Activated T-helper 9 cell treated with anti-CD3 and anti-CD28 coated beads, Interleukin-2, amount 50 U/mL, for 16 hours (primary cell): ENCODE measurements at places on chromosomes 1 and 21.

- DNase-seq: no peak
Observed at GRCh38 chr1:147292012-147292411, 49.5 kb downstream of the CHD1L start.

DNA sequence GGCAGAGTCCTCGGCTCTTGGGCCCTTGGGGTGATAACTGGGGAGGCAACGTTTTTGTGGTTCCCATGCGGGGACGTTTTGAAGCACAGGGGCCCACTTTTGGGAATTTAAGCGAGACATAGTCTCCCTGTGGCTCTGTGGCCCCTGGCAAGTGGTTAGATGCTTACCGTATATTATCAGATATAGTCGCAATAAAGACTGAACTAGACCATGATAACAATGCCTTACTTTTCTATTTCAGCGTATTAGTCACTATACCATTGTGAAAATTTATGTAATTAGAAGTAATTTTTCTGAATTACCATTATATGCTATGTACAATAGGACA is 538 bp upstream of the RCAN1 start:
- DNase-seq: no peak

GRCh38 chr1:56922070-56922469 is 43.7 kb downstream of the C8B start:
- DNase-seq: no peak

DNA sequence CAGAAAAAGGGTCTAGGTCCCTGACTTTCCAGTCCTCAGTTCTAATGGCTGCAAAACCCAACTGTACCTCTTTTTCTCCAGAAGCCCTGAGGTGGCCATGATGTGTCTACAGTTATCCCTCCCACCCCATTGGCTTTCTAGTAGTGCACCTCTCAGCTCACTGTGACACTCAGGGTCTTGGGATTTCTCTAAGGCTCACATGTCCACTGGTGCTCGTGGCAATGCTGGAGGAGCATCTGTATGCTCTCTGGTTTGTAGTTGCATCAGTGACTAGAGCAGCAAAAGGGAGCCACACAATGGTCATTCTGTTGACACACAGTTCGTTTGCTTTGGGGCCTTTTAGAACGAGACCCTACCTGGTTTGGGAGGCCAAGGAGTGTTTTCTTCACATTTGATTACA is 81.6 kb upstream of the SYT6 start:
- no peak for DNase-seq

DNA sequence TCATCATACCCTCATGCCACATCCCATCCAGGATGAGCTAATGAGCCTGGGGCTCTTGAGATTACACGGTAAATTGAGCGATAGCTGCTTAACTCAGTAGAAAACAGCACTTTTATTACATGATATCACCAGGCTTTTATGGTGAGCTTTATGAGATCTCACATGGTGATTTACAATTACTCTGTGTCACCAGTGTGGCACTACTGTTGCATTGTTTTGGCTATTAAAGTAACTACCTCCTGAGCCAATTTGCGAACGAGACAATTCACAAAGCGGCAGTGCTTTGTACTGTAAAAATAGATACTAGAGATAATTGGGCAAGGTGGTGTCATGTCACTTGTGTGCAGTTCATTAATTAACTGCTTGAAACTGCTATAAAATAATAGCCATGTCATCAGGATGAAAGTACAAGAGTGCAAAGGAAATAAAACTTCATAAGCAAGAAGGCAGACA is 767.7 kb upstream of the ADGRL2 start:
- no peak for DNase-seq

GRCh38 chr1:180225403-180225802 is 4.7 kb upstream of the LHX4 start:
- no peak for DNase-seq

- no peak for DNase-seq
Observed at GRCh38 chr1:235775246-235775860, 91.4 kb downstream of the LYST start.

DNA sequence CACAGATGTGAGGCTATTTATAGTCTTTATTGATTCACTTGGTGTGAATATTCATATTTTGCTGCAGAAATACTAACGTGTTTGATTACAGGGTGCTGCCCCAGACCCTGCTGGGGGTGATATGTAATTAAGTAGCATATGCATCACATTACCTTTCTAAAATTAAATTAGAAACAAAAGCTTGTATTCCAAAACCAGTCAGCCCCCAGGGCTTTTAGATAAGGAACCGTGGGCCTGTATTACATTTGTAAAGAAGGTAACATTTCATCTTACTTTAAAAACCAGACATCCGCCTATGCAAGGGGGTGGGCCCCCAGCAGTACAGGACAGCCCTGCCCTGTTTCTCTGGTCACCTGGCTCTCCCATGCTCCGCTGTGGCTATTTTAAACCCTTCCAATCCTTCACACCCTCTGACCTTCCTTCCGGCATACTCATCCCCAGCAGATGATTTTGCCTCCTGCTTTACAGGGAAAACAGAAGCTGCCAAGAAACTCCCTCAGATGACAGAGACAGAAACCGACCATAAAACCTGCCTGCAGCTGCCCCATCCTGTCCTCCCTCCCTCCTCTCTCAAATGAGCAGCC is 22.0 kb upstream of the KCNC4 start:
- no peak for DNase-seq

GRCh38 chr1:221239792-221240191 is 360.5 kb downstream of the HLX start:
- DNase-seq: no peak

DNA sequence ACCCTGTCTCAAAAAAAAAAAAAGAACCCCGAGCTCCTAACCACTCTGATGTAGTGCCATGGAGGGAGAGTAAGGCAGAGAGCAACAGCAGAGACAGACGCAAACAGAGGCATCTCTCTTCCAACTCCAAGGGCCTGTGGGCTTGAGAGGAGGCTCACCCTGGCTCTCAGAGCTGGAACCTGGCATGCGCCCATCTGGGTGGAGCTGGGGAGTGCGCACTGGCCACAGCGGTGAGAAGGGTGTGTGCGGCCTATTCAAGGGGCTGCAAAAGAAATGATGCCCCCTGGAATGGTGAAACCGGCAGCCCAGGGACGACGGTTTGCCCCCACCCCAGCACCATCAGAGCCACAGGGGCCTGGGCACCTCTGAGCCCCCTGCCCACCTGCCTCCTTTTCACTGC is 17.6 kb downstream of the COL8A2 start:
- DNase-seq: no peak

- no peak for DNase-seq
Observed at GRCh38 chr1:46484783-46485490, 4.7 kb upstream of the DMBX1 start.

DNA sequence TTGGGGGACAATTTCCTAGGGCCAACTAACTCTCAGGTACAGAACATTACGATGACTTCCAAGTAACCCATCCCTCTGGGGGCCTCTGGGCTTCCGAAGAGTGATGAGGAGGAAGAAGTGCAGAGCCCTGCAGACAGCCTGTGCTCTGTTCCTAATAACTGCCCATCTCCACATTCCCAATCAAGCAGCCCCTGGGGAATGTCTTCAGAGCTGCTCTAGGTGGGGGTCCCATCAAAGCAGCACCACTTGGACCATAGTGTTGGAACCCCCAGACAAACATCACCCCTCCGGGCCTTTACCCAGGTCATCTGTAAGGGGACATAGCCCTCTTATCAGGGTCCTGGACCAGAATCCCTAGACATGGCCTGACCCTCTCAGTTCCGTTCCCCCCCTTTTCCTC is 357.3 kb downstream of the NPHP4 start:
- DNase-seq: no peak

DNA sequence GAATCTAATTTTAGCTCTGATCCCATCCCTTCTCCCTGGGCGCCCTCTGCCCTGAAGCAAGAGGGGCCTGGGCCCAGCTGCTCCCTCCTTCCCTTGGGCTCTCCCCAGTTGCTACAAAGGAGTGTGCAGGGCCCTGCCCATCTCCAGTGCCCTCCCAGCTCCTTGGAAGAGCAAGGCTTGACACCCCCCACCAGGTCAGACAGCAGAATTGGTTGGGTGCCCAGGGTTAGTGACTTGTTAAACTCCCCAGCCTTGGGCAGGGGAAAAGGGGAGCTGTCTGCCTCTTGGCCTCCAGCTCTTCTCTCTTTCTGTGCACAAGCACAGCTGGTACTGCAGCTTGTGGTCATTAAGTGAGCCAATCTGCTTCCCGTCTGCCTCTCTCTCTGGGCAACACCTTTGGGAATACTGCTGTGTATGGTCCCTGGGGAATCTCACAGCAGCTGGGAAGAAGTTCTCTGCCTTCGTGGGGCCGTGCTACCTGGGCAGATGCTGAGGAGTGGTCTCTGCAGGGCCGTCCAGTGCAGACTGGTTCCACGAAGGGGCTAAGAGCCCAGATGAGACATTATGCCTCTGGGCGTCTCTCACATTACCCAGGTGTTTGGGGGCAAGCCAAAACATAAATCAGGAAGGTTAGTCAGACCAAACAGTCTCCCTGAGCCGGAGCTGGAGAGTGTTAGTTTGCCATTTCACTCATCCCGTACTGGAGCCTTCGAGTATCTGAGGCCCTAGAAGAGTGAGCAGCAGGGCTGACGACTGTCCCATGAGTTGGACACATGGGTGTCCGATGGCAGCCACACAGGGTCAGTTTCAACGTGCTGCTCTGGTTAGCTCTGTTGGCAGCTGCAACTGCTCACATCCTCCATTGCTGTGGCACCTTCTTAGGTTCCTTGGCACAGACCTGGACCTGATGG is 37.3 kb downstream of the TMEM53 start:
- no peak for DNase-seq

DNA sequence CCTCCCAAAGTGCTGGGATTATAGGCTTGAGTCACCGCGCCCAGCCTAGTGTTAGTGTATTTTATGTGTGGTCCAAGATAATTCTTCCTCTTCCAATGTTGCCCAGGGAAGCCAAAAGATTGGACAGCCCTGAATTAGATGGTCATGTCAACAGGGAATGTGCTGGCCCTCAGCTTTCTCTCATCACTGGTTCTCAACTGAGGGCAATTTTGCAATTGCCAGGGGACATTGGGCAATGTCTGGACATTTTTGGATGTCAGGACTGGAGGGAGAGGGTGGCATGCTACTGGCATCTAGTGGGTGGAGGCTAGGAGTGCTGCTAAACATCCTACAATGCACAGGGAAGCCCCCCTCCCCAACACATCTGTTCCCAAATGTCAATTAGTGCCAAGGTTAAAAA is 95.0 kb downstream of the LAMC2 start:
- no peak for DNase-seq

DNA sequence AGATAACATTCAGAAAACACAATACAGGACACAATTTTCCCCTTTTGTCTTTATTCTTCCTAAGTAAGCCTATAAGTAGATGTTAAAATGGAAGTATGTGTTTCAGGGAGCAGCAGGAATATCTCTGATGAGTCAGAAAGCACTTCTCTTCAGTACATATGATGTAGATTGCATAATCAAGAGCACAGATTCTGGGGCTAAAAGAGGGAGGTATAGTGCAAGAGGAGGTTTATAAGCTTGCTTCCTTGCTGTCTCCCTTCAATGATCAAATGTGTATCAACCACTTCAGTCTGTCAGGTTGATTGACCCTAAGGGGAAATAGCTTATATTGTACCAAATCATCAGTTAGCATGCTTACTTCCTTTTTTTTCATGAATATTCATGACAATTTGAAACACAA is 822.8 kb downstream of the BRINP3 start:
- DNase-seq: no peak

GRCh38 chr1:25476186-25477097 is 45.7 kb downstream of the MACO1 start:
- DNase-seq: no peak

DNA sequence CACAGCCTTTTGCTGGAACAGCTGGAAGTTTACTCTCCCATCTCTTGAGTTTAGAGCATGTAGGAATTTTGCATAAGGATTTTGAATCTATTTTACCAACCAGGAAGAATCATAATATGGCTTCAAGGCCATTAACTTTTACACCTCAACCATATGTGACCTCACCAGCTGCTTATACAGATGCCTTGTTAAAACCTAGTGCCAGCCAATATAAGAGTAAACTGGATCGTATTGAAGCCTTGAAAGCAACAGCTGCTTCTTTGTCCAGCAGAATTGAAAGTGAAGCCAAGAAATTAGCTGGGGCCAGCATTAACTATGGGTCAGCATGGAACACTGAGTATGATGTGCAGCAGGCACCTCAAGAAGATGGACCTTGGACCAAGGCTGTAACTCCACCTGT is 65.4 kb downstream of the CEP350 start:
- DNase-seq: no peak

GRCh38 chr1:77271852-77272580 is 9.8 kb upstream of the AK5 start:
- DNase-seq: no peak

- no peak for DNase-seq
Observed at GRCh38 chr21:39847877-39848276, 19.4 kb upstream of the PCP4 start.

GRCh38 chr1:31515056-31515775 is 61.1 kb upstream of the TINAGL1 start:
- no peak for DNase-seq

DNA sequence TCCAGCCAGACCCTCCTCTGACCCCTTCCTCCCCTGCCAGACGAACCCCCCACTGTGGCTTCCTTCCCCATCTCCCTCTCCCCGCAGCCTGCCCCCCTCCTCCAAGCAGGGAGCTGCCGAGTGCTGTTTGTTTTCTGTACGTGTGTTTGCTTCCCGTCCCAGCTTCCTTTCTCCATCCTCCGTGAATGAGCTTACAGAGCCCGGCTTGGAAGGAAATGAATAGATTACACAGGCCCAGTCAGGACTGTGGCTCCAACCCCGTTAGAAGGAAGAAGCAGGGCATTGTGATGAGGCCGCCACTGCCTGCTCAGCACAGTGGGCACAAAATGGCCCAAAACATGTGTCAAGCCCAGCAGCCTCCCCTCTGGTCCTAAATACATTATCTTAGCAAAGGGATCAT is 123.2 kb downstream of the IGSF21 start:
- no peak for DNase-seq

DNA sequence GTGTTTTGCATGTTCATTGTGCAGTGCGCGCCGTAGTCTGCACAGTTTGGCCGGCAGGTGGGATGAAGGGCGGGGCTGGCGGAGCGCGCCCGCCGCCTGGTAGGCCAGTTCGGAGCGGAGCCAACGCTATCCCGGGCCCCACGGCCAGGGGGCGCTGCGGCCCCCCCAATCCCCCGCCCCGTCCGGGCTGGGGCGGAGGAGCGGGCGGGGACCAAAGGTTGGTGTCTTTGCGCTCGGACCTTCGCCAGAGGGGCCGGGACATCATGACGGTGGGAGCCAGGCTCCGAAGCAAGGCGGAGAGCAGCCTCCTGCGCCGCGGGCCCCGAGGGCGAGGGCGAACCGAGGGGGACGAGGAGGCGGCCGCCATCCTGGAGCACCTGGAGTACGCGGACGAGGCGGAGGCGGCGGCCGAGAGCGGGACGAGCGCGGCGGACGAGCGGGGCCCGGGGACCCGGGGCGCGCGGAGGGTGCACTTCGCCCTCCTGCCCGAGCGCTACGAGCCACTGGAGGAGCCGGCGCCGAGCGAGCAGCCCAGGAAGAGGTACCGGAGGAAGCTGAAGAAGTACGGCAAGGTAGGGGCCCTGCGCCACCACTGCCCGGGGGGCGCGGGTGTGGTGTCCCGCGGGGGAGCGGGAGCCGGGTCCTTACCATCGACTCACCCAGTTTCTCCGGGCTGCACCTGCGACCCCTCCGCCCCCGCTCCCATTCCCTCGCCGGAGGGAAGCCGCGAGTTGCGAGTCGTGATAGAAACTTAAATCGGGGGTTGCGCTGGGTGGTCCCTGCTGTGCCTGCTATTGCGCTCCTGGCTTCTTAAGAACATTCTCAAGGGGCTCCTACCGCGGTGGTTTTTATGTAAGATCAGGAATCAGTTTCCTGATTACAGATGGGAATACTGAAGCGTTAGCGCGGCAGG is at the start of gene C1orf115:
Gene C1orf115 (plus strand): TSS at position 224 of the 913 bp plus-strand sequence. CDS start 40 bp downstream, at position 264.
- peak; percentile 61 for DNase-seq
